Spinal cord (tissue), 10 donors: ENCODE measurements at places on chromosomes 3 and 15.

DNA sequence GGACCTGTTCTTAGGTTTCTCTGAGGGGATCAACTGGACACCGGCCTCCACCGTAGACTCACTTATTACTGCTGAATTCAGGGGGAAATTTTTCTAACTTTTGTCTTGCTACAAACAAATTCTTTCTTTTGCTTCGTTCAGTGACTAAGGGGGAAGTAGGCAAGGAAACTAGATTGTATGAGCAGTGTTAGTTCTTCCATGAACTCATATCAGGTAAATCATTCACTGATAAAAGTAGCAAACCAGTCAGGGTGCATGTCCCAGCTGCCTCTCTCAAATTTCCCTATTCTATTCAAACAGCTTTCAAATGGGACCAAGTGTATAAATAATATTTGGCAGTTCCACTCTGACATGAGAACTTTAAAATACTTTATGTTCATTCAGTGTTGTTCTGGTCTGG lies 7.3 kb upstream of the CCDC13 start:
- no peak for DNase-seq

- DNase-seq, result no peak
Observed at GRCh38 chr15:69076756-69077155, 62.3 kb downstream of the NOX5 start.

- no peak for DNase-seq
Observed at GRCh38 chr3:73471986-73472787, 152.6 kb downstream of the PDZRN3 start.

- no peak for DNase-seq
Observed at GRCh38 chr3:136804813-136805212, 14.1 kb upstream of the SLC35G2 start.

DNA sequence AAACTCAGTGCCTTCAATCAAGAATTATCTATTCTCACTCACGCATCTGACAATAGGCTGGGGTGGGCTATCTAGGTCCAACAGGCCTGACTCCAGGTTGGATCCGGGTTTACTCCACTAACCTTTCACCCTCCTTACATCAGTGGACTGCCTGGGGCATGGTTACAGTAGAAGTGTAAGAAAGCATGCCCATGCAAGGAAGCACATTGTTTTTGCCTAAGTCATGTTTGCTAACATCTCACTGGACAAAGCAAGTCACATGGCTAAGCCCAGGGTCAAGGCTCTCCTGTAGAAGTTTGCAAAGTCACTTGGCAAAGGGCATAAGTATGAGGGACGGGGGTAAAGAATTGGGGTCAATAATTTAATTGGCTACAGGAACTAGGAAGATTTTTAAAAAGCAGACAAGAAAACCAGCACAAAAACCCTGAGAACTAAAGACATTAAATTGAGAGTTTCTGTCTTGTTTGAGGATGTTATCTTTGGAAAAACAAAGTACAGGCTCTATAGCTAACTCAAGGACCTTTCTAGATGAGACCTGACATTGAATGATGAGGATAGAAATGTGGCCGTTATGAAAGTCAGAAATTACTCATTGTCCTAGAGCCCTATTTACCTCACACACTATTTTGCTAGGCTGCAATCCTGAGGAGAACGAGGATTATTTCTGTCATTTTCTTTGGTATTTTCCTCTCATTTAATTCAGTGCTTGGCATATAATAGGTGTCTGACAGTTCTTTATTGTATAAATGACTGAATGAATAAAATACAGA lies 214.2 kb downstream of the IL20RB start:
- no peak for DNase-seq
